ENCODE measurements at places on chromosomes 7 and 10.
A peak's percentile ranks its signal among the peaks of the same experiment; 100 is the strongest.

DNA sequence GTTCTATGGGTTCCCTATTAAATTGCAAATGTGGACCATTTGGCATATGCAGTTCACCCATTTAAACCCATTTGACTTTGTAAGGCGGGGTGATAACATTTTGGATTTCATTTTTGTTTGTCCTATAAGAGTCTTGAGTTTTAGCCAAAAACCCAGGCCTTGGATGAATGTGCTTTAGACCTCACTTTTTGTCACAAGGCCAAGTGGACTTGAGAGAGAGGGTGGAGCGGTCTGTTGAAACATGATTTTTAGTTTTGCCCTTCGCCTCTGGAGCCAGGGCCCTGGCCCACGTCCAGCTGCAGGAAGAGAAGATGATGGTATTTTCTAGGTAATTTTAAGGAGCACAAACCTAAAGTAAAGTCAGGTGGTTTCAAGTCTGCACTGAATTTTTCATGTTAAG, 260.1 kb downstream of the SLC25A13 start:
- no peak for DNase-seq

DNA sequence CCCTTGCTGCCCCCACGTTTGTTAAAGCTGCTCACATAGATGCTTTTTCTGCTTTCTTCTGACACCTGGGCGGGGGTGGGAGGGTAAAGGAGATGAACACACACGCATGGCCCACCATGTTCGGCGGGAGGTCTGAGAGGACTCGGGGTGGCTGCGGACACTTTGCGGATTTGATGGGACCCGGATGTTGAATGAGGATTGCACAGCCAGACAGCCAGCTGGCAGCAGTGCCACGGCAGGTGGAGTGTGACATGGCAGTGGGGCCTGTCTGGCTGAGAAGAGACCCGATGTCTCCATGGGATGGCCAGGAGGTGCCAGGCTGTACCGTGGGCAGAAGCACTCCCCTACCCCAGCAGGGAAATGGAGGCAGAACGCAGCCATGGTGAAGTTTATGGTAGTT, 31.2 kb downstream of the PPP2R2D start:
- no peak for DNase-seq

GRCh38 chr7:98202367-98203195, 8.7 kb upstream of the BHLHA15 start:
- peak; percentile 66 for DNase-seq

DNA sequence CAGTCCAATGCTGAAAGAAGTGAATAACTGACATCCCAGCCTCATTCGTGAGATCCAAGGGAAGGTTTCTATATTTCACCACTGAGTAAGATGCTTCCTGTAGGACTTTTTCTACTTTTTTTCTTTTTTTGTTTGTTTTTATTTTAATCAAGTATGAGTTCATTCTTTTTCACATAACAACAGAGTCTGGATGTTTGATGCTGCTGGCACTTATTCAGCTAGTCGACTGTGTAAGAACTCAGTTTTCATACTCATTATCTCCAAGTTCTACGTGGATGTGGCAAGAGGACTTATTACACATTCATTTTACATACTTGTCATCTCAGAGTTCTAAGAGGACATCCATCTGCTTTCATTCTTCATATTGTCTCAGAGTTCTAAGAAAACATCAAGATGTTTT, 86.9 kb downstream of the CPXM2 start:
- DNase-seq = no peak

DNA sequence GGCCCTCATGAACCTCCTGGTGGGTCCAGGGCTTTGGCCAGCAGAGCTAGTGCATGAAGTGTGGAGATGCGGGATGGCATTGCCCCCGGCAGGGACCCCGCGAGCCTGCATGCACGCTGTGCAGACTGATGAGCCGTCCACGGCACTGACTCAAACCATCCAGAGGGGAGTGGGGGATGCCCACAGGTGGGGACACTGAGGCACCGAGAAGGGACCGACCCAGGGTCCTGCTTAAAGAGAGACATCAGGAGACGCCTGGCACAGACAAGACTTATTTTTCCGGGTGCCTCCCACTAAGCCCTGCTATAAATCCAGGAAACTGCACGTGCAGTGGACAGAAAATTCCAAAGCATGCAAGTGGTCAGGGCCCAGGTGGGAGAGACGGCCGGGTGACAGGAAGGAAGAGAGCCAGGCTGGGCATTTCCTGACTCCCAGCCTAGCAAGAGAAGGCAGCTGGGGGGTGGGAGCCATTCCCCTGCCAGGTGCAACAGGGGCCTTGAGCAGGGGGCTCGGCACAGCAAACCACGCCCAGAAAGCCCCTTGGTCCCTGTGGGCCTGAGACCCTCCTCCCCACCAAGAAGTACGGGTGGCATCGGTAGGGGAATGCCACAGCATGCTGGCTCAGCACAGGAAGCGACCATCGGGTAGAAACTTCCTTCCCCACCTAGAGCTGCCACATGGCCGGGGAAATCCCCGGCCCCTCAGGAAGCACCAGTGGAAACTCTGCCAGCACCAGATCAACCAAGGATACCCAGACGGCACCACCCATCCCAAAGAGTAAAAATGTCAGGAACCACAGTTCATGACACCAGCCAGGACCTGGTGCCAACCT, 91.5 kb downstream of the FOXL3 start:
- peak; percentile 58 for DNase-seq

- DNase-seq = no peak
Measured at GRCh38 chr10:44854693-44855350, 56.3 kb upstream of the TMEM72 start.

DNA sequence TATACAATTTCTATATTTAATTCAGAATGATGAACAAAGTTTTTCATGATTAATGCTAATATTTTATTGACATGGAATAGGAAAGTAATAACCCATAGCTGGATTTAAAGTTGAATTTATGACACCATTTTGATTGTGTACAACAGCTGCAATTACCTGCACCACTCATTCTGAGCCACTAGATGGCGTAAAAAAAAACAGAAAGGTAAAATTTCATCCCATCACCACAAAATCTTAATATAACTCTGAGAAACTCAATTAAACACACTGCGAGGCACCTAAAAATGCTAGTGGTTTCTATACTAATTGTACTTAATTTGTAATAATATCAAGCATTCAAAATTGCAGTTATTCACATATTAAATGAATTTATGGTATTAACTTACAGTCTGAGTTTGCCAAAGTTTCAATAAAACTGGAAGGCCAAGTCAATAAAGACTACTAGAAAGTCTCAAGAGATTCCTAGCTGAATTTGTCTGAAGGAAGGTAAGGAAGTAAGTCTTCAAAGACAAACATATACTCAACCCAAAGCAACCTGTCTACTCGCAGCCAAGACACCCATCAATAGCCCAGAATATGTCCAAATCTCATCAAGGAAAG, 182.5 kb downstream of the SKAP2 start:
- peak; percentile 32 for DNase-seq

DNA sequence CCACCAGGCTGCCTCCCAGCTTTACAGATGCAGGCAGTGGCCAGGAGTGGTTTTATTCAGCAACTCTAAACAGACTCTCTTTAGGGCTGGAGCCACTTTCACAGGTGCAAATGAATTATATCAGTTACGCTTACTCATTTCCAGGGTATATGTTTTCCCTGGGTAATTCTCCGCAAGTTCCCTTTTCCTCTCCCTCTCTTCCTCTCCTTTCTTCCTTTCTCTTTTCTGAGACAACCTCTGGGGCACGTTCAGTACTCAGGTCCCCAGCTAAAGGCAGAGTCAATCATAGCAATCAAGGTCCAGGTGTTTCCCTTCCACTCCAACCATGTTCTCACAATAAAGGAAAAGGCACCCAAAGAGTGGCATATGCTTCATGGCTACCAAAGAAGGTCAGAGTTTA, 41.3 kb downstream of the PDLIM1 start:
- DNase-seq = no peak

GRCh38 chr10:8640878-8641277, 586.4 kb downstream of the GATA3 start:
- DNase-seq = no peak

DNA sequence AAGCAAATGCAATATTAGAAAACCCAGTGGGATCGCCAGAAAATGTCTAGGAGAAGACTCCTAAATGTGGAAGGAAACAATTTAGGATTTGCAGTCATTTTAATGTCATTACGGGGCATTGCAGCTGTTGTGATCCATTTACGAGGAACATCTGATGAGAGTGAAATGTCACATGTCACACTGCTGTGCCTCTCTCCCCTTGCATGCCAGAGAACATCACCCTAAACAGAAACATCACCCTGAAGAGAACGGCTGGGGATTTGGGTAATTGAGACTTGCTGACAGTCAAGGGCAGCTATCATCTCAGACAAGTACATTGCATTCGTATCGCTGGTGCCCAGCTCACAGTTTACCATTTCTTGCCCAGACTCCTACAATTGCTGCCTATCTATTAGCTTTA, 785.7 kb upstream of the POM121L12 start:
- no peak for DNase-seq

GRCh38 chr10:34890939-34891338, 75.8 kb upstream of the PARD3 start:
- DNase-seq = no peak

GRCh38 chr7:87510411-87510875, 35.0 kb upstream of the ABCB4 start:
- DNase-seq = no peak

DNA sequence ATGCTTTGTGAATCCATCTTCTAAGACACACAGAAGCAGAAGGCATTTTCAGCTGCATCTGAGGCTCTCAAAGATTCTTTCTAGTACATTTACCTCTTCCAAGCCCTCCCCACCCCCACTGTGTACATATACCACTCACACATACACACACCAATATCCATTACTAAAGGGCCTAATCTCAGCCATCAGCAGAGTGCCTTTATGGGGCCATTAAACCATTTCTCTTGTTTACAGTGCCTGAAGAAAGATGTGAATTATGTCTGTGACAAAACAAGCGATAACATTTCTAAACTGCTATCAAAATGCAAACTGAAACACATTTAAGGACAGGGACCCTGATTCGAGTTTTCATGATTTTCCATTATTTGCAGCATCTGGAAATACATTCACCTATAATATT, 40.0 kb downstream of the ETV1 start:
- no peak for DNase-seq

DNA sequence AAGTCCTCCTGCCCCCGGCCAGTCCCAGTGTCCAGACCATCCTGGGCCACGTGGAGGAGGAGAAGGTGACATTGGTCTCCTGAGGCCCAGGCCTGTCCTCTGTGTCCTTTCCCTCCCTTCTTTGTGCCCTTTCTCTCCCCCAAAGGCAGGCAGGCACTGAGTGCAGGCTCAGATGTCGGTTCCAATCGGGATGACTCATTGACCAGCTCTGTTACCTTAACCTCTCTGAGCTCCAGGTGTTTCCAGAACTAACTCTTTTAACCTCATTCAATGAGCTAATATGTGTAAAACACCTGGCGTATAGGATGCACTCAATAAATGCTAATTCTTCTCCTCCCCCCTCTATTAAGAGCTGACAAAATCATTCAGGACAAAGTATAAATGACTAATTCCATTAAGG, 25.7 kb downstream of the MACROH2A2 start:
- DNase-seq = no peak

- no peak for DNase-seq
Measured at GRCh38 chr10:88960802-88961201, 8.2 kb upstream of the ACTA2 start.

DNA sequence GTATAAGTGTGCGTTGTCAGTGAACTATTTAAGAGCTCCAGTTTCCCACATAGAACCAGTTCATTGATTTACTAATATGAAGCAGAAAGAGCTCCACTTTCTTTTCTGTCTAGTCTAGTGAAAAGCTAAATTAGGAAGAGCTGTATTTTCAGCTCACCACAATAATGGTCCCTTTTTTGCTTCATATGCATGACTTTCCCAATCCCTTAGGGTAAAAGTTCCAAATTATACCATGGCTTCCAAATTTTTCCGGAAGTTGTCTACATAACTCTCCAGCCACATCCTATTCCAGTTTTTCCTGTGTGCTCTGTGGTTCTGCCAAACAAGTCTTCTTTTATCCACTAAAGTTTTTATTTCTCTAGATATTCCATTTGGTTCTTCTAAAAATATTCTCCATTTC, 685.2 kb downstream of the REEP3 start:
- no peak for DNase-seq

- no peak for DNase-seq
Measured at GRCh38 chr7:121544726-121545125, 148.6 kb upstream of the FAM3C start.

DNA sequence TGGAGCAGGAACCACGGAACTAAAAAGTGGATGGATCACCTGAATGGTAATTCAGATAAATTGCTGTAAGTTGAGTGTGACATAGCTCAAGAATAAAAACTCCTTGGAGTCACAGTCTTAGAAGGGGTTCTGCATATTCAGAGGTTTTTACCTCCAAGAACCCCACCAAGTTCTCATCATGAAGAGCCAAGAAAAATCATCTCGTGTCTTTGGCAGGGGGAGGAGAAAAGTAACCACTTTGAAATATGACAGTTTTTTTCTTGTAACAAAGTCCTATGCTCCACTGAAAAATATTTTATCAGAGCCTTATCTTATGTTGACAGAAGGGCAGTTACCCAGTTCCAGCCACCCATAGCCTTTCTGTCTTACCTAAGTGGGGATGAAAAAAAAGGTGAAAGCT, 38.2 kb upstream of the MBL2 start:
- no peak for DNase-seq

DNA sequence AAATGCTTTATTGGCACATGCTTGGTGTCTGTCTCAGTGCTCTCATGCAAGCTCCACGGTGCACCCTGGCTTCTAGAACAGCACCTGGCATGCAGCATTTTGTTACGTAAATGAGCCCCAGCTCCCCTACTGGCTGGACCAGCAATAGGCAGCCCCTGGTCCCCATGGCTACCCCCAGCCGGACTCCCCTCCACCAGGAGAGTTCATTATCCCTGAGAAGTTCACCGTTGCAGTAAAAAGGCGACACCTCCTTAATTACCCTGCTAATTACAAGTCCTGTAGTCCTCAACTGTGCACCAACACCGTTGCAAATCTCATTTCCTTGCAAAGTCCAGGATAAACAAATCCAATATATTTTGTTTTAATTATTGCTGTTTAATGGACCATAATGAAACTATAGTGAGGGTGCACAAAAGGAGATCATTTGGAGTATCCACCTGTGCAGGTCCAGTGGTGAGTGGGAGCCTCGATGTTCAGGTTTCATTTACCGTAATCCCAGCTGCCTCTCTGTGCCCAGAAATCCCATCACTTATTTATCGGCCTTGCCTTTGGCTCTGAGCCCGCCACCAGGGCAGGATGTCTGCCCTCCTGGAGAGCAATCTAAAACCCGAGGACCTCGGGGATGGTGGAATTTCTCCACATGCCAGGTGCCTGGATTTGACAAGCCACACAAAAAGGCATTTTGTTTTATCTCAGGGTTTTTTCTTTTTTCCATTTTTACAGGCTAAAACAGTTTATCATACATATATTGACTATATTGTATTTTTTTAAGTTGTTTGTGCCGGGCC, 12.8 kb upstream of the DRGX start:
- DNase-seq = no peak

DNA sequence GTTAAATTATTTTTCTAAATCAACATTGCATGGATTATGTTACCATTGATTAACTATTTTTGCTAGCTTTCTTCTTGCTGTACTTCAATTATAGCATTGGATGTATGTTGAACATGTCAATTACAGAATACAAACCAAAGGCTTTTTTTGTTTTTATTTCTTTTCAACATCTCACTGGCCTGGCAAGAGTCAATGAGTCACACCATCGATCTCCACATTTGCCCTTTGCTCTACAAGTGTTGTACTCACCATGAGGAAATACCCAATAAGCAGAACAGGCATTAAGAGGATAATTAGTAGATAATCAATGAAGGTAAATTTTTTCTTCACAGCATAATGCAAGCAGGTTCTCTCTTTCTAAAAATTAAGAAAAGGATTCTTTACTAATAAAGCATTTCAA, 23.3 kb downstream of the ANKRD22 start:
- no peak for DNase-seq
